ENCODE measurements at places on chromosomes 2 and 18. TPM values are rescaled to one million over a fixed set of nuclear protein-coding genes. Genes with fewer than 3 reads are reported as not detected.

GRCh38 chr2:108370080-108370479 is 7.7 kb upstream of the SULT1C4 start:
- no peaks in the 10 kb centered on the region for H3K36me3 ChIP-seq
- peak; percentile 55 for DNase-seq
- no peak overlapping the region for H3K27ac ChIP-seq
- H3K4me3 ChIP-seq: no peak overlapping the region
- no peaks in the 10 kb centered on the region for H3K27me3 ChIP-seq

GRCh38 chr2:98472132-98472650 is 27.5 kb downstream of the INPP4A start:
- no peaks in the 10 kb centered on the region for H3K36me3 ChIP-seq
- no peak overlapping the region for H3K4me3 ChIP-seq
- no peak overlapping the region for H3K27ac ChIP-seq
- DNase-seq: peak; percentile 17
- H3K4me1 ChIP-seq: peaks cover 73% of the 10 kb centered on the region
- no peaks in the 10 kb centered on the region for H3K27me3 ChIP-seq

DNA sequence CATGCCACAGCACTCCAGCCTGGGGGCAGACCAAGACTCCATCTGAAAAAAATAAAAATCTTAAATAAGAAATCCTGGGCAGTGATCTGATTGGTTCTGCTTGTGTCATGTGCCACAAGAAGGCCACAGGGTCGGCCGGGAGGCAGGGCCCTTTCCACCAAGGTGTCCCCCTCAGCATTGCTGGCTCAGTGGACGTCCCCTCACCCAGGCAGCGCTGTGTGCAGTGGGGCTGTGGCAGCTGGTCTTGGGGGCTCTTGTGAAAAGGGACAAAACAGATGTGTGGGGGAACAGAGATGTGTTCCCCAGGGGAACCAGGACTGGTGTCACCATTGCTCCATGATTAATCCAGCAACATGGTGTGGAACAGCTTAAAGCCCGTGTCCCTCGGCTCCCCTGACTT is 60.5 kb downstream of the HS6ST1 start:
- no peaks in the 10 kb centered on the region for H3K36me3 ChIP-seq
- no peak for DNase-seq
- H3K4me1 ChIP-seq: peaks cover 11% of the 10 kb centered on the region
- no peaks in the 10 kb centered on the region for H3K27me3 ChIP-seq
- no peak overlapping the region for H3K27ac ChIP-seq

DNA sequence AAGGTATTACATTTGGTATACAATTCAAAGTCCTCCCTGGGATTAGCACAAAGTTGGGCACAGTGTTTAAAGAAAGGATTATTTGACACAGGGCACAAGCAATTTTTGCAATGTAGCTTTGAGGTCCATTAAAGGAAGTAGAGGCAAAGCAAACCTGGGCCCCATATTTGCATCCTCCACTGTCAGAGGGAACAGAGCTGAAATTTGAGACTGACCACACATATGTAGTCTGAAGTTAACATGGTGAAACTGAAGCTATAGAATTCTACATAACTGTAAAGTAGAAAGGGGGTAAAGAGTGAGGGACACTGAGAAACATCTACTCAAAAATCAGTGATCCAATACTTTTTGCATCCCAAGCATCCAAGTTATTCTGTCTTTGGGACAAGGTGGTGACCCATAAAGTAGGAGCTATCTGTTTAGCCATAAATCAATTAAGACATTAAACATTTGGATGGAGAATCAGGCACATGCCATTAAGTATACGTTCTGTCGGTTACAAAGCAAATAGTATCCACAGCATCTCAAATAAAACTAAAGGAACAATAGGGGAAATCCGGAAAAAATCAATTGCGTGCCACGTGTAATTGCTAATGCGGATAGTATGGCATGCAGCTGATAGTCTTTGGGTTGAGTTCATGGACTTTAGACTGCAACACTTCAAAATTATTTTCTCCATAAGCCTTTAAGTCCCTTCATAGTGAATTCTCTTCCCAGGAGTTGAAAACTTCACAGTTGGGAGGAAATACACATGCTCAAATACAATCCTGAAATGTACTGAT is 72.6 kb downstream of the PLEKHM3 start:
- H3K36me3 ChIP-seq: no peaks in the 10 kb centered on the region
- H3K4me1 ChIP-seq: no peaks in the 10 kb centered on the region
- H3K4me3 ChIP-seq: no peak overlapping the region
- no peak for DNase-seq
- no peaks in the 10 kb centered on the region for H3K27me3 ChIP-seq
- no peak overlapping the region for H3K27ac ChIP-seq

UGT1A4 gene
- total RNA-seq: not detected

TUBA4A gene
- total RNA-seq: 18.7 TPM

STPG4 gene
- total RNA-seq: not detected

CFC1 gene
- total RNA-seq: 5.7 TPM
